ENCODE measurements at places on chromosomes 1 and 21.
A peak's percentile ranks its signal among the peaks of the same experiment; 100 is the strongest.

DNA sequence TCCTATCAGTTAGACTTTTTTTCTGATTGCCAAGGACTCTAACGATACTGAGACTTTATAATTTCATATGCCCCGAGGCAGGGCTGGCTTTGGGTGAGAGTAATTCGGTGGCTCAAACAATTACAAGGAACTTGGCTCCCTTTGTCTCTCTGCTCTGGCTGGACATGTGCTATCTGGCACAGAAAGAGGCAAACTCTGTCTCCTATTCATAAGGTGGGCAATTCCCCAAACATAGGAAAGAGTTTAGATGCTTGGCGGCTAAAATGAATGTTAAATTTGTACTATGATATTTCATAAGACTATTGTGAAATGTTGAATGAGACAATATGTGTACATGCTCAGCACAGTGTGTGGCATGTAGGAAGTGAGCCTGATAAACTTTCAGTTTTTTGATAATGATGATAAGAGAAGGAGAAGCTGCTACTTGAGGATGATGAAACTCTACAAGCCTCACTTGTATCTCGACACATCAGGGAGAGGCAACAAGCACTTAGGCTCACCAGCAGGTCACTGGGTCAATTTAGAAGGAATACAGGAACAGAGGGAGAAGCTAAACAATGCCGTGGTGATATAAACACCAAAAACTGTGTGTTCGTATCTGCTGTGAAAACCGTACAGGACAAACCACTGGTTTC, 12.6 kb upstream of the NTPCR start:
- DNase-seq: no peak

GRCh38 chr1:178594133-178594532, 81.2 kb downstream of the TEX35 start:
- DNase-seq: no peak

GRCh38 chr1:61332196-61332753, 249.9 kb downstream of the NFIA start:
- no peak for DNase-seq

DNA sequence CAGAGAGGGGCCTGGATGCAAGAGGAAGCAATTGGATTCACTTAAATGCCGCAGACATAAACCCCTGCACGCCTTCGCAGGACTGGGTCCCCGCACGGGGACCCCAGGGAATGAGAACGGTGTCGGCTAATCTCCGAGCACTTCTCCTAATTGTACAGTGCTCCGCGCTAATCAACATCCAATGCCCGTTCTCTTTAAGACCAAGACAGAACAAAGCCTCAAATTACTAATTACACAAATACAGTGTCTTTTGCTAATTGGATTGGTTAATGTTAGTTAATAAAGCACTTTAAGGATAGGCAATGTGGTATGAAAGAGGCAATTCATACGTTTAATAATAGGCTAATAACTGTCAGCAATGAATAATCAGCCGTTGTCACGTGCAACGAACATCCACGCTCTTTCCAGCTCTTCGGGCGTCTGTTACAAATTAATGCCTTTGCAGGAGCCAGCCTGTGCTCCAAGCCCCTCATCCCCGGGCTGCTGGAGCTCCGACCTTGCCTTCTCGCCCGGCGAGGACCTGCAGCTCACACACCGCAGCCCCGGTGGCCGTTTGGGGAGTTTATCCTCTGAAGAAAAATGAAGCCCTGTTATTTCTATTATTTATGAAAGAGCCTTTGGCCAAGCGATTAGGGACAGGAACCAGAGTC, 157.8 kb downstream of the PRDM16 start:
- DNase-seq: no peak

GRCh38 chr1:68280286-68280685, 48.0 kb upstream of the WLS start:
- no peak for DNase-seq

GRCh38 chr21:45406801-45407628, 2.0 kb downstream of the COL18A1 start:
- no peak for DNase-seq

GRCh38 chr1:101820071-101820470, 176.7 kb downstream of the OLFM3 start:
- no peak for DNase-seq

DNA sequence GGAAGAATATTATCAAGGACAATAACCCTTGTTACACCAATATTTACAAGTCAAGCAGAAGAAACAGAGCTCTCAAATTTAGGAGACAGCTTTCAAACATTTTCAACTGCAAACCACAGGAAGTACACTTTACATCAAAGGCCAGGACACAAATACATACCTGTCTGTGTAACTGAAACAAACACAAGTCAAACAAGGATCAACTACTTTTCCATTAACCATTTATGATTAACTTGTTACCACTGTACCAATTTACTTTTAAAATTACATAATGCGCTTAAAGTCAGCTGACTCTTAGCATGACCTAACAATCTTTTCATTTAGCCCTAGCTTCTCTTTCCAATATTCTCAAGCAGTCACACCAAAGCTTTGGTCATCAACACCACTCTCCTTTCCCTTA, 43.5 kb downstream of the TRIM33 start:
- DNase-seq: no peak

- no peak for DNase-seq
Observed at GRCh38 chr1:61387829-61388228, 305.5 kb downstream of the NFIA start.

- no peak for DNase-seq
Observed at GRCh38 chr1:94408104-94408830, 9.9 kb upstream of the ABCD3 start.

DNA sequence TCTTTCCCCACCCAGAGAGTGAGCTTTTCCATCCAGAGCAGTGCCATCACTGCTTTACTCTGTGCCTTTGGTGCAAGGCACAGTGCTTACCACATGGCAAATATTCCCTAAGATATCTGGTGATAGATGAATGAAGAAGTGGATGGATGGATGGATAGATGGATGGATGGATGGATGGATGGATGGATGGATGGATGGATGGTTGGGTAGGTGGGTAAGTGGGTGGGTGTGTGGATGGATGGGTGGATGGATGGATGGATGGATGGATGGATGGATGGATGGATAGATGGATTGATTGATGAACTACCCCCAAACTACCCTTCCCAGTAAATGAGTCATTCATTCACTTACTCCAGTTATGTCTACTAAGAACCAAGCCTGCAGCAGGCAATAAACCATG, 42.9 kb upstream of the SLC44A3 start:
- DNase-seq: no peak

DNA sequence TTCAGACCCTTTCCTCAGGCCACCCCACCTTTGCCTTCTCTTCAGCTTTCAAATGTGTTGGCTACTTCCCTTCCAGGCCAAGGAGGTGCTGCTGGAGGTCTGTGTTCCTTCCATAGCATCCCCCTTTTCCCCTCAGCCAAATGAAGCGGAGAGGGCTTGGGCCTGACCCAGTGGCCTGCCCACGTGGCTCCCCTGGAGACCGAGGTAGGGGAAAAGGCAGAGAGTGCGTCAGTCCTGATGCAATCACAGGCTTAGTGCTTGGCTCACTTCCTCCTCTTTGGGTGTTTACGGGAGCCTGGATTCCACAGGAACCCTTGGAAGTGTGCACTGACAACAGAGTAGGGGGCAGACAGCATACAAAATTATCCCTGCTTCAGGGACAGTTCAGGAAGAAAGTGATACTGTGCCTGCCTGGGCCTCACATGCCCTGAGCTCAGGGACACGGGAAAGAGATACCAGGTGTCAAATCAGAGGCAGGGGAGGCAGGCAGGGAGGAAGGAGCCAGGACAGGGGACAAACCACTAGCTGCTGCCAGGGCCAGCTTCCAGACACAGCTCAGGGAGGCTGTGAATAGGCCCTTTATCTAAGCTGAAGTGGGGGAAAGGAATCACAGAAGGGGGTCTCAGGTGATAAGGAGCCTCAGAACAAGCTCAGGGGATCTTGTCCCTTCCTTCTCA, 16.6 kb upstream of the PTP4A2 start:
- no peak for DNase-seq

DNA sequence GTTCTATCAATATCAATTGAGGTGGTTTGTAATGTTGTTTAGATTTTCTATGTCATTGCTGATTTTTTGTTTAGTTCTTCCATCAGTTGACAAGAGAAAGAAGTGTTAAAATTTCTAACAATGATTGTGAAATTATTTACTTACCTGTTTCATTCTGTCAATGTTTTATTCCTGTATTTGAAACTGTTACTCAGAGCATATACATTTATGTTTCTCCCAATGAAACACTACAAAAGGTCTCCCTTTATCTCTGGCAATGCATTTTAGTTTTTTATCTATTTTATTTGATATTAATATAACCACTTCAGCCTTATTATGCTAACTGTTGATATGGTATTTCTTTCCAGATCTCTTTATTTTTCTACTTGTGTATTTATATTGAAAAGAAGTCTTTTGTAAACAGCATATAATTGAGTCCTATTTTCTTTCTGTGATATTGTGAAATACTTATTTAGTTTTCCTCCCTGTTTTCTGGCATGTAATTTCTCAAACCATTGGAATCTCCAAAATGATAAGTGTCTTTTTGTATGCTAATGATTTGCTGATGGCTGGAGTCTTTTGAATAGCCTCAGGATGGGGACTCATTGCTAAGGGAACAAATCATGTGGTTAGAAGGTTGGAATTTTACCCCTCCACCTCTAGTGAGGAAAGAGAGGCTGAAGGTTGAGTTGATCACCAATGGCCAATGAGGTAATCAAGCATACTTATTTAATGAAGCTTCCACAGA, 122.0 kb downstream of the ADSS2 start:
- no peak for DNase-seq

DNA sequence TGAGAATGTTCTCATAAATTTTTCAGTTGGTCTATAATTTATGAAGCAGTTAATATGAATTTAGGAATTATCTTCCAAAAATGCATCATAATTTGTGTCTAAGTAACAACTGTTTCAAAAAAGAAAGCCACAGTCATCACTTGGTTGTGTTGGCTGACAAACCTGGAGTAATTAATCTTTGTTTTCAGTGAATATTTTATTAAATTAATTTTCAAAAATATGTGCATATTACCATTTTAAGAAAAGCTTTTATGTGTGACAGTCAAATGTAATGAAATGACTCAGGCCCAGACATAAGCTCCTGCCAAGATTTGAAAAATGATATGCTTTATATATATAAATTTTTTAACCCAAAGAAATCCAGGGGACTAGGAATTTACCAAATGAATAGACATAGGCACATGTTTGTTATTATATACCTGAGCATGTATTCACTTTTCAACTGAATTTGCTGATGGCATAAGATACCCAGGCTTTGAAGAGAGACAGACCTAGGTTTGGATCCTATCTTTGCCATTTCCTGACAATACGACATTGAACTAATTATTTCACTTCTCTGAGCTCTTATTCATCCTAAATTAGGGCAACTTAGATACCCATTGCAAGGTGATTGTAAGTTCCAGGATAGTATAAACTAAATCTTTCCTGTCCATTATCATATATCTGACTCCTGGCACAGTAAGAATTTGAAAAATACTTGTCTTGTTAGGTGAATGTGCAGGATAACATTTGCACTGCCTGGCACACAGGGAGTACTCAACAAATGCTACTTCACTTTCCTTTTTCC, 729.5 kb upstream of the ADGRL2 start:
- no peak for DNase-seq

GRCh38 chr1:100184536-100184935, 6.5 kb upstream of the LRRC39 start:
- no peak for DNase-seq

DNA sequence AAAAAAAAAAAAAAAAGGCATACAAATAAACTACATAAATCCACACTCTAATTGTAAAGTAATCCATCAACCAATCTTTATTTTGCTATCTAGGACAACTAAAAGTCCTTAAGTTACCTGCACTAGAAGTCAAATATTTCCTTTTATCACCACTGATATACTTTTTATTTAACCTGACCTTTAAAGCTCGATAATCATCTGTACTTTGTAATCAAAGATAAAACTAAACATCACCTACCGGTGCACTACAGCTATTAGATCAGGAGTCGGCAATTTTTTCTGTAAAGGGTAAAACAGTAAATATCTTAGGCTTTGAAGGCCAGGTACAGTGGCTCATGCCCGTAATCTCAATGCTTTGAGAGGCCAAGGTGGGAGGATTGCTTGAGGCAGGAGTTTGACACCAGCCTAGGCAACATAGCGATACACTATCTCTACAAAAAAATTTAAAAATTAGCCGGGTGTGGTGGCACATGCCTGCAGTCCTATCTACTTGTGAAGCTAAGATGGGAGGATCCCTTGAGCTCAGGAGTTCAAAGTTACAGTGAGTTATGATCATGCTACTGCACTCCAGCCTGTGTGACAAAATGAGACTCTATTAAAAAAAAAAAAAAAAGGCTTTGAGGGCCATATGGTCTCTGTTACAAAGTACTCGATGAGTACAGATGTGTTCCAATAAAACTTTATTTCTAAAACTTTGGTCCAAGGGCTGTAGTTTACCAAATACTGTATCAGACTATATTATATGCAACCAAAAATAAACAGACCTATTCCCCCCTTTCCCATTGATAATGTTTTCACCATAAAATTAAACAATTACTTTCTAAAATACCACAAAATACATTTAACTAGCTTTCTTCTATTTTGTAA, 47.1 kb downstream of the TESK2 start:
- DNase-seq: no peak

- DNase-seq: no peak
Observed at GRCh38 chr1:42999308-42999707, 40.6 kb upstream of the SLC2A1 start.

GRCh38 chr1:77348549-77348948, 66.7 kb downstream of the AK5 start:
- DNase-seq: no peak

DNA sequence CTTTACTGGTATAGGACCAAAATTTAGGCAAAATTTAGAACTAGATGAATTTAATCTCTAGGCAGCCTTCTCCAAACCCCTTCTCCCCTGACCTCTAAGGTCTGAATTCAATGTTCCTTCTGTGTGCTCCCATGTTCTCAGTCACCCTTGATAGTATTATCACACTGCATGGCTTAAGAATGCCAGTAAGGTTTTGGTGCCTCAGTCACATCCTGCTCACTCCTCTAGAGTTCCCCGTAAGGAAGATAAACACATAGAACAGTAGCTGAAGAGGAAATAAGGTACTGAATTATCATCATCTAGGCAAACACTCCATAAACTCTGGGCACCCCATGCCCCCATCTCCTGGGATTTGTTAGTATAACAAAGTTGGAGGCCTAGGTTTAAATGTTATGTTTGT, 18.2 kb downstream of the PRRX1 start:
- DNase-seq: no peak

GRCh38 chr1:79604490-79605198, 598.1 kb upstream of the ADGRL4 start:
- no peak for DNase-seq

- DNase-seq: peak; percentile 5
Observed at GRCh38 chr1:147669469-147670318, 630 bp downstream of the ACP6 start.

DNA sequence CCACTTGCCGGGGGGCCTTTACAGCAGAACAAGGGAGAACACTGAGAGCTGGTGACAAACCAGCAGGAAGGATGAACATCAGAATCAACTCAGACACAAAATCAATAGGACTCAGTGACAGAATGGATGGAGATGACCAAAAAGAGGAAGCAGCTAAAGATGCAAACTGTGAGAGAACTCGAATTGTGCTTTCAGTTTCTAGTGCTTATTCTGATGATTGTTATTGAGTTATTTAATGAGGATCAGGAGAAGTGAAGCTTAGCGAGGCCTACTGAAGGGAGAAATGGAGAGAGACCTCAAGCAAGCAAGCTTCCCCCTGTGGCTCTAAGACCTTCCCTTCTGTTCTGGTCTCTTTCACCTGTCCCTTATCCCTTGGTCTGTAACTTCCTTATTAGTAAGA, 30.3 kb upstream of the TMEM125 start:
- DNase-seq: no peak
